DMS79 treated with DMSO at 0.1 percent for 48 hours (cell line): ENCODE measurements at places on chromosomes 4 and X.

GRCh38 chrX:40165861-40166260 lies 68.1 kb upstream of the BCOR start:
- no peak for DNase-seq

DNA sequence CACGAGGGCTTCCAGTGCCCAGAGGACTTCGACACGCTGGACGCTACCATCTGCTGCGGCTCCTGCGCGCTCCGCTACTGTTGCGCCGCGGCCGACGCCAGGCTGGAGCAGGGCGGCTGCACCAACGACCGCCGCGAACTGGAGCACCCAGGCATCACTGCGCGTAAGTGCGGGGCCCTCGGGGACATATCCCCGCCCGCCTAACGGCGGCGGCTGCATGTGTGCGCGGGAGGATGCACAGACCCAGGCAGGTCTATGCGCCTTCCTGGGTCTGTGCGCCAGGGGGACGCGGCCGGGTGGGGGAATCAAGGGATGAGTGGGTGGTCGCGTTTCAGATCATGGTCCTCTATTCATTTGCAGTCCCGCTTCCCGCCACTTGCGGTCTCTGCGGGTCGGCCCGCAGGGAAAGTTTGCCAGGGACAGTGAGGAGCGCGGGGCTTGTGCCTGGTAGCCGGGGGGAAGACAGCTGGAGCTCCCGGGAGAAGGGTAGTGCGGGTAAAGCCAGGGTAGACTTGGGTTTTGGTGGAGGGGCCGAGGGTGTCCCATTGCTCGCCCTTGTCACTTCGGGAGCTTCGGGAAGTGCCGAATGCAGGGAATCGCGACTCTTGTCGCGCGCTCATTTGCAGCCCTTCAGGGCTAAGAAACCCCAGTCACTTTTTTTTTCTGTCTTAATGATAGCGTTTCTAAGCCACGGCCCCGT lies 1.0 kb downstream of the SHISA3 start:
- DNase-seq = no peak

GRCh38 chr4:81120055-81120454 lies 89.5 kb downstream of the BMP3 start:
- no peak for DNase-seq

DNA sequence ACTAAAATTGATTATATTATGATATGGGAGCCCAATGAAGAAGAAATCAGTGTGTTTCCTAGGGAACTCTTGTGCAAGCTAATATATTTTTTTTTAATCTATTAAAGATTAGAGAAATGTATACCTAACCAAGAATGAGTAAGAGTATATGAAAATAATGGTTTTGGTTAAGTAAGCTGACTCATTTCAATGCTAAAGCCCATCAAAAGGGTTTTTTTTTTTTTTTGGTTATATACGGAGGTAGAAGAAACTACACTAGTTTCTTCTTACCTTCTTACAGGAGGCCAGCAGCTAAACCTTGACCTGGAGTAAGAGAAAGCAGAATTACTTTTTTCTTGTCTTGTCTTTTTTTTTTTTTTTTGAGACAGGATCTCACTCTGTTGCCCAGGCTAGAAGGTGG lies 27.5 kb downstream of the RUFY3 start:
- DNase-seq = no peak

DNA sequence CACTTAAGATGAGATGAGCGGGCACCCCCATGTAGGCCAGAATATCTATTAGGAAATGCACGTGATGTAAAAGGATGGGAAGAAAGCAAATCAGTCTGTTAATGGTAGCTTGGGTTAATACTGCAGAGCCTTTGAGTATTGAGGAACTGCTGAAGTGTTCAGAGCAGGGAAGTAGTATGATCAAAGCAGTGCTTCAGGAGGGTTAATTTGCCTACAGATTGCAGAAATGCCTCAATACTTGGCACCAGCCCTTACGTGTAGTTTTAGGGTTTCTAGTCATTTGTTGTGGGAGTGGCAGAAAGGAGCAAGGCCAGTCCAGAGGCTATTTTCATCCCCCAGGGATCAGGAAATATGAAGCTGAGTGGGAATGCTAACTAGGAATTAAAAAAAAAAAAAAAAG lies 19.7 kb downstream of the ZFX start:
- no peak for DNase-seq

- DNase-seq = no peak
Measured at GRCh38 chrX:69524781-69525363, 20.7 kb downstream of the NALF2 start.

DNA sequence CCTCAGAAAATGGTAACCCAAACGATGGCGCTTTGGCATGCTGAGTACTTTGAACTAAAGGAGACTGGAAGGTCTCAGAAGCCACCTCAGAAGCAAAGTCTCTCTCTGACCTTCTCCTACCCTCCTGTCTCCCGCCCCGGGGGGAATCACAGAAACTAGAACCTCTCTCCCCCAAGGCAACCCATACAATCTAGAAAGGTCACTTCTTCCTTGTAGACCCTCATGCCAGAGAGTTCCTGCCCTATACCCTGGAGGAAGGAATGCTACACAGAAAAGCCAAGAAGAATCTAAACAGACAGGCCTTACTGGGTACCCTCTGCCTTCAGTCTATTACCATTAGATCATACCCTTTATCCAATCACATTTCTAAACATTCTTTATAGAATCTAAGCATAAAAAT lies 8.5 kb downstream of the PLAC1 start:
- DNase-seq = no peak

GRCh38 chr4:64935469-64936001 lies 526.3 kb upstream of the TECRL start:
- no peak for DNase-seq

GRCh38 chrX:68831405-68832100 lies 2.7 kb downstream of the EFNB1 start:
- no peak for DNase-seq

DNA sequence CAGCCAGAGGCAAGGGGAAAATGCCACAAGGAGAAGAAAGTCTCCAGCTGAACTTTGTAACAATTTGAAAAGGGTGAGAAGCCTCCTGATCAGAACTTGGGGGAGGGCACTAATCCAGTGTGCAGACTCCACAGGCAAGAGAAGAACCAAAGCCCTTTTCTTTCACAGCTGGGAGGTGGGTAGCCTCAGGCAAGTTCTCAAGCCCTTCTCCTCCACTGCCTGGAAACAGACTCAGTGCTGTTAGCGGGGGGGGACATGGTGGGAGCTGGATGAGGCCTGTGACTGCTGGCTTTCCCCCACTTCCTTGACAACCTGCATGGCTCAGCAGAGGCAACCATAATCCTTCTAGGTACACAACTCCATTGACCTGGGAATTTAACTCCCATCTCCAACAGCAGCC lies 92.5 kb downstream of the LHFPL1 start:
- DNase-seq = no peak

GRCh38 chrX:101206471-101206870 lies 13.1 kb upstream of the DRP2 start:
- DNase-seq = peak; percentile 3

DNA sequence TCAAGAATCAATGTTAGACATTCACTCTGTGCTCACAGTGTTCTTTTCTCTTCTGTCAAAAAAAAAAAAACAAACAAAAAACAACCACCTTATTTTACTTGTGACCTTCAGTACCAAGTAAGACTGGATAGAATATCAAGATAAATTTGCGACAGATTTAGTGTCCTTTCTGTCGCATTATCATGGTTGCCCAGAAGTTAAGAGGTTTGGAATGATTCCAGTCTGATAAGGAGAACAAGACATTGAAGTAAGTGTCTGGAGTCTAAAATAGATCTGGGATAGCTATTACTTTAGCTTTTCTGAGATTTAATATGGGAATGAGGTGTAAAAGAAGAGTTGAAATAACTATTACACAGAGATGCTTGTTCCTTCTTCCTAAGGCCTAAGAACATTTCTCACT lies 31.7 kb downstream of the SNCA start:
- DNase-seq = no peak

- no peak for DNase-seq
Measured at GRCh38 chrX:103329991-103330390, at the start of gene TCEAL7. Gene TCEAL7 (plus strand): TSS chrX:103330239. CDS start chrX:103331404, 1,165 bp downstream.

DNA sequence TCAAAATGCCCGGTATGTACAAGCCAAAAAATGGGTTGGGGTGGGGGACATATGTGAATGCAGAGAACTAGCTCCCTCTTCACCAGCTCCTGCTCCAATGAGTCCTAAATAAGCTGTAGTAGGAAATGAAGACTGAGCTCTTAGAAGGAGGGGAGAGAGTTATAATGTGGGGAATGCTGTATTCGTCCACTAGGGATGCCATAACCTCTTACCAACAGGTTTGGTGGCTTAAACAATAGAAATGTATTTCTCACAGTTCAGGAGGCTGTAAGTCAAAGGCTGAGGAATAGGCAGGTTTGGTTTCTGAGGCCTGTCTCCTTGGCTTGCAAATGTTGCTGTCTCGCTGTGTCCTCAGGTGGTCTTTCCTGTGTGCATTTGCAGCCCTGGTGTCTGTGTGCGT lies 4.4 kb upstream of the INPP4B start:
- DNase-seq = no peak

DNA sequence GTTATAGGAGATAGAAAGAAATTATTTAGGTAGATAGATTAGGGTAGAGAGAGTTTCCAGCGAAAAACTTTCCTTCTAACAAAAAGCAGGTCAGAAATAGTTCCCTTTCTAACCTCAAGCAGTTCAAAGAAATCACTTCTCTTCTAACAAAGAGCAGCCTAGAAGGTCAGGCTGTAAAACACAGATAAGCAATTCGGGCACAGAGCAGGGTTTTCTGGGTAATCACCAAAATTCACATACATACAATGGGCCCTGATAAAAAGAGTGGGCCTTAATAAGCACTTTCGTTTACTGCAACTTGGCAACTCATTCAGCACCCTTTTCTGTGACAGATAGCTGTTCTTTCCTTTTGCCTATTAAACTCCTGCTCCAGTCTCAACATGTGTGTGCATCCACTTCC lies 13.4 kb upstream of the NAF1 start:
- DNase-seq = no peak

DNA sequence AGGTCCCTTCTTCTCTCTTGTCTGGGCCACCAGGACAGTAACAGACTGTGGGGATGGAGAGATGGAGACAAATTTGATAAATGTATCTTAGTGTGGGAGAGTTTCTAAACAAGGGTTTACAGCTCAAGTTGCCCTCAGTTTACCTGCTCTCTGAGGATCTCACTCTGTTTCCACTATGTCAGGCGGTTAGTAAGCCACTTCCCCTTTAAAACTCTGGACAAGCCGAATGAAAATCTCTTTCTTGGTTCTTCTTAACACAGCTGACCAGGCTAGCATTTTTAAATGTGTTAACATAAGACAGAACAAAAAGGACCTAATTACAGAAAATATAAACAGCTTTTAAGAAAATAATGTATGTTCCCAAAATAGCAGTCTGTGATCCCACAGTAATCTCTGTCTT lies 2.9 kb upstream of the SCARB2 start:
- no peak for DNase-seq

DNA sequence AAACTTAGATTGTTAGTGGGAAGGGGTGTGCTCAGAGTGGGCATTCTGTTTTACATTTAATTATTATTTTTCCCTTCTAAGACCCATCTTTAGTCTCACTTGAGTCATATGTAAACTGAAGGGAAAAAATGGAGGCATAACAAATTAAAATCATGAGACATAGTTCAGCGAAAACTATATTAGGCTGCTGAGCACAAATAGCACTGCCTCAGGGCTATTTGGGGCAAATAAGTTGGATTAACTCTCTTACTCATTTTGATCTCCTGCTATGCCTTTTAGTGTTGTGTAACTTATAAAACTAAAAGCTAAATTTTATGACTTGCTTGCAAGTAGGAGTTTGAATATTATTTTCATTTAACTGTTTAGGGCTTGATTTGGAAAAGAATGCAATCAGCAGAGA lies 1329.2 kb upstream of the PCDH7 start:
- no peak for DNase-seq

DNA sequence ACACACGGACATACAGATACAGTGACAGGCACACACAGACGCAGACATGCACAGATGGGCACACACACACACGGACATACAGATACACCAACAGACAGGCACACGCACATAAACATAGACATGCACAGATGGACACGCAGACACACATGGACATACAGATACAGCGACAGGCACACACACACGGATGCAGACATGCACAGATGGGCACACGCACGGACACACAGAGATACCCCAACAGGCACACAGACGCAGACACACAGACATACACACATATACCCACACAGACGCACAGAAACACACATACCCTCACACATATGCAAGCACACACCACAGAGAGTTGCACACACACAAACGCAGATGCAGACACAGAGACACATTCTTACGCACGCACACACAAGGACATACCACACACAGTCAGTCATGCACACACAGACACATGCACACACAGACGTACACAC lies 24.4 kb upstream of the SLC25A6 start:
- no peak for DNase-seq

- no peak for DNase-seq
Measured at GRCh38 chr4:30386266-30386895, 333.8 kb upstream of the PCDH7 start.

DNA sequence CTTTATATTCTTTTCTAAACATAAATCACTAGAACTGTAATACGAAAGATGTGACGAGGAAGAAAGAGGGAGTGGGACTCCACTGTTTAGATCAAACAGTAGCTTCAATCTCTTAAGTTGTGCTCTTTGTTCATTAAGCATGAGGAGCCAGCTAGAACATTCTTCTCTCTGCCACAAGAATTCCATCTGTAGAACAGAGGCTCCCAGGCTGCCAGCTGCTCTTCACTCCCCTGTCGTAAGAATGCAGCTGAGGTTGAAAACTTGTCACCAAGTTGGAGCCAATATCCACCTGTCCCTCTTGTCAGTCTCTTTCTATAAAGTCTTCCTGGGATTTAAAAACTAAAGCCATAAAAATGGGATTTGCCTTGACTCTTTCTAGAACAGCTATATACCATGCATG lies 65.0 kb upstream of the SEC24B start:
- no peak for DNase-seq

DNA sequence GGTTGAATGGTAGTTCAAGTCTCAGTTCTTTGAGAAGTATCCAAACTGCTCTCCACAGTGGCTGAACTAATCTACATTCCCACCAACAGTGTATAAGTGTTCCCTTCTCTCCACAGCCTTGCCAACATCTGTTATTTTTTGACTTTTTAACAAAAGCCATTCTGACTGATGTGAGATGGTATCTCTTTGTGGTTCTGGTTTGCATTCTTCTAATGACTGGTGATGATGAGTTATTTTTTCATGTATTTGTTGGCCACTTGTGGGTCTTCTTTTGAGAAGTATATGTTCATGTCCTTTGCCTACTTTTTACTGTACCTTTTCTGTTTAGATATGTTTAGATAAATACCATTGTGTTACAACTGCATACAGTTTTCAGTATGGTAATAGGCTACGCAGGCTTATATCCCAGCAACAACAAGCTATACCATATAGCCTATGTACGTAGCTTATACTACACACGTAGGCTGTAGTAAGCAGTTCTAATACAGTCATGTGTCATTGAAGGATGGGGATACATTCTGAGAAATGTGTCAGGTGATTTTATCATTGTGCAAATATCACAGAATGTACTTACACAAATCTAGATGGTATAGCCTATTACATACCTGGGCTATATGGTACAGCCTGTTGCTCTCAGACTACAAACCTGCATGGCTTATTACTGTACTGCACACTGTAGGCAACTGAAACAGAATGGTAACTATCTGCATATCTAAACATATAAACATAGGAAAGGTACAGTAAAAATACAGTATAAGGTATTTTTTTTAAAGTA lies 28.1 kb downstream of the KLHL8 start:
- no peak for DNase-seq
